ENCODE measurements at places on chromosomes 1 and 21.

- no peak for DNase-seq
Measured at GRCh38 chr1:201049248-201049831, 25.8 kb upstream of the KIF21B start.

GRCh38 chr1:204350857-204351573 is 8.7 kb downstream of the PLEKHA6 start:
- DNase-seq = peak; percentile 76

DNA sequence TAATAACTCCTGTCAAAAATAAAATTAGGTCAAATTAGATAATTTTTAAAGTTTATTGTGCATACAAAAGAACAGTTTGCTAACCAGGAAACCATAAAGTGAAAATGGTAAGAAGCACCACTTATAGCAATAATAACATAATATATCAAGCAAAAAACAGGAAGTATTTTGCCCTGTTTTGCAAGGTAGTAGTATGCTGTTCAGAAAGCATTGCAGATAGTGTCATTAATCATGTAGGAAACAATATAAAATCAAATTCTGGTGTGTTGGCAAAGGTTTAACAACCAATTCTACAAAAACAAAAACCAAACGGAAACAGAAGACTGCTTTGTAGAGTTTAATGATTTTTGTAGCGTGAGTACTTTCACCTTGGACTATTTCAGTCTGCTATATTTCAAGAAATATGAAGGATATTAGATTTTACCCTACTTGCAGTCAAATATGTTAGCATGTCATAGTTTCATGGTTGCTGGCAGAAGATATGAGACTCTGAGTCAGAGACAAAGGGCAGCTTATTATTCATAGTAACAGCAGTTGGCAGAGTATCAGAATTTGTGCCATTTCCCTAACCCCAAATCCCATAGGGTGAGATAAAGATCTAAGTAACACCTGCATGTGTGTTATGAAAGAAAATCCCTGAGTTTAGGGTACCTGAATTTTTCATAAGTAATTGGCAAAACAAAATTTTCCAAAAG is 729.0 kb upstream of the BRINP3 start:
- no peak for DNase-seq

- DNase-seq = no peak
Measured at GRCh38 chr1:1398677-1399186, 403 bp downstream of the CCNL2 start.

DNA sequence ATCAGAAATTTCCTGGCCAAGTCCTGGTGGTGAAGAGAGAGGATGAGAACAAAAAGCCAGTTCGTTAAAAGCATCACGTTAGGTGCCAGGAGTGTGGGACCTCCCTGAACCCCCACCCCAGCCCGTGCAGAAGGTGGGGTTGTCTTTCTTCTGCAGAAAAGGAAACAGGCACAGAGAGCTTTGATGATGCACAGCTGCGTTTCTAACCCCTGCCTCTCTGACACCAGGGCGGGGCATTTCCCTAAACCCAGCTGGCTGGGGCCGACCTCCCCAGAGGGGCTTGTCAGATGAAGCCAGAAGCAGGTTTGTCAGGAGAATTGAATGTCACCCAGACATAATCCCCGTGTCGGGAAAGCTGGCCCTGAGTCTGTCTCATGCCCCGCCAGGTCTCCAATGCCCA is 189.3 kb upstream of the EDN2 start:
- peak; percentile 39 for DNase-seq

- no peak for DNase-seq
Measured at GRCh38 chr1:212918824-212919223, 31.5 kb upstream of the VASH2 start.

DNA sequence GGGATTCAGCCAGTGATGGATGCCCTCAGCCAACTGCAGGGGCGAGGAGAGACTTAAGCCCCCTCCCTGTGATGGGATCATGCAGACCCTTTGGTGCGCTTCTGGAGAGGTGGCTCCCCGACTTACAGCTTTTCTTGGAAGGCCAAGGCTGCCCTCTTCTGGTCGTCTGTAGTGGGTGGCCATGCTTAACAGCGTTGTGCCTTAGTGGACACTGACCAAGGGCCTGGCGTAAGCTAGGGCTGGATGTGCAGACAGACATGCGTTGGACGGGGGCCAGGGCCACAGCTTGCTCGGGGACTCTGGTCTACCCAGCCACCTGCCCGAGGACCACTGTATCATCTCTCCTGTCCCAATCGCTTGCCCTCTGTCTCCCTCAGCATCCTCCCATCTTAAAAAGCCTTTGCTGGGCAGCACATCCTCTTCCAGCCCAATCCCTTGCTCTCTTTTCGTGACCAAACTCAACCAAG is 5.5 kb downstream of the AZIN2 start:
- DNase-seq = peak; percentile 80

Data from upper lobe of right lung (tissue), 1 donor.